ENCODE measurements at places on chromosomes 1 and 21.

- no peak for DNase-seq
These were observed 46.9 kb downstream of the USP48 start for GRCh38 chr1:21736011-21736410.

DNA sequence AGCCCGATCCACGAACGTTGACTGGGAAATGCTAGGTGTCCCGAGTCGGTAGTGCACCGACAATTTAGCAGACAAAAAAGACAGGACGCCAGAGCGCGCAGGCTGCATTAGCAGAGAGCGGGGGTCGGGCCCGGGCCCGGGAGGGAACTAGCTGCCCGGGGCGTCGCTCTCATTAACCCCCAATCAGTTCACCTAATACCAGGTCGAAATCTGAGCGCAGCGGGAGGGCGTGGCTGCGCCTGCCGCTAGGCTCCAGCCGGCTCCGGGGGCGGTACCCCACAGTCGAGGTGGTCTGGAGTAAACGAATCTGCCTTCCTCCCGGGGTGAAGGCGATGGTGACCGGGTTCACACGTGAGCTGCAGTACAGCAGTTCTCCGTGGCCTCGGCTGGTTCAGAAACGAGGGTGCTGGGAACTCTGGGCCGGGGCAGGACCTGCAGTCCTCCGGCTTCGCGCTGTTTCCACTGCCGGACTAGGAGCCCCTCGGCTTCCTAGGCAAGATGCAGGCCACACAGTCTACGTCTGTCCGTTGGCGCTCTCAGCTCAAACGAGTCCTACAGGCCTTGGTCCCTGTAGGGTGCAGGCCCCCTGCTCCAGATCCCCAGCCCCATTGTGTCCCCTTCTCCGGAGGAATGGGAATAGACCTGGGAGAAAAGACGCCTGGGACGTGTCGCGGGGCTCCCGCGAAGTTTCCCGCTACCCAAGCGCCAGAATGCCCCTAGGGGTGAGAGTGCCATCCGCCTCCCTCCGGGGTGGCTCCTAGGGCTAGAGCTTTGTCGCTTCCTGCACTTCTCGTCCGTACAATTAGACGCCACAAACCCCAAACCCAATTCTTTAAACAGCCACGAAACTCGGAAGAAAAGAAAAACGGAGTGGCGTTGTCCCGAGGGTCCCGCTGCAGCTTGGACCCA lies 2.0 kb downstream of the GFI1 start:
- DNase-seq, result no peak

GRCh38 chr1:94784190-94784515 lies 36.0 kb upstream of the SLC44A3 start:
- DNase-seq, result no peak

GRCh38 chr1:170369000-170369399 lies 163.0 kb upstream of the GORAB start:
- no peak for DNase-seq

- DNase-seq, result no peak
These were observed 135.4 kb downstream of the BACH1 start for GRCh38 chr21:29434081-29434480.

DNA sequence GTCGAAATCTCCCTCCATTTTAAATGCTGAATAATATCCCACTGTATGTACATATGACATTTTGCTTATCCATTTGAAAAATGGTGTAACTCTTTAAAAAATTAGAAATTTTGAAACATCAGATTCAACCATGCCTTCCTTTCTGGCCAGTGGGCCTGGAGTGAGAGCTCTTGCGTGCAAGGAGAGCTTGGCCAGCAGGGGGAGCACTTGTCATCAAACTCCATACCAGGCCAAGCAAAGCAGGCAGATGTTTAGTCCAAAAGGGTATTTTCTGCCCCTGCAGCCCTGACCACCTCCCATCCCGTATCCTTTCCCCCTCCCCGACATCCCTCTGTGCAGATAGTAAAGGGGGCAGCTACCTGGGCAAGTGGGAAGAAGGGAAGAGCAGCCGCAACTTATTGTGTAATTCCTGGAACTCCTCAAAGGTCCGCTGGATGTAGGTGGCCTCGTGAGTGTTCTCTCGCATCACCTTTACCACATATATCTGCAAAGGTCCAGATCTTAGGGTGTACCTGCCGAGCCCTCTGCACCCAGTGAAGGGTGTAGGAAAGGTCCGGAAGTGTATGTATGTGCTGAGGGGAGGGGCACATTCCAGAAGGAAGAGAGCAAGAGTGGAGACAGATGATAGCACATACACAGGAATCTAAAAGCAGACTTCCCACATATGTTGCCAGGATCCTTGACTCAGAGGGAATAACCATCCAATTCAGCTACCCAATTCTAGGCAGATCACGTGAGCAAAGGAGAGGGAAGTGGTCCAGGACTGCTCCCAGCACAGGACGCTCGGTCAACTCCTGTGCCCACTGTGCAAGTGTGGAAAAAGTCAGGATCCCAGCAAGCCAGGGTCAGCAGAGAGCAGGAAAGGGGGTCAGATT lies 19.9 kb upstream of the PPP1R15B start:
- DNase-seq, result peak; percentile 79

DNA sequence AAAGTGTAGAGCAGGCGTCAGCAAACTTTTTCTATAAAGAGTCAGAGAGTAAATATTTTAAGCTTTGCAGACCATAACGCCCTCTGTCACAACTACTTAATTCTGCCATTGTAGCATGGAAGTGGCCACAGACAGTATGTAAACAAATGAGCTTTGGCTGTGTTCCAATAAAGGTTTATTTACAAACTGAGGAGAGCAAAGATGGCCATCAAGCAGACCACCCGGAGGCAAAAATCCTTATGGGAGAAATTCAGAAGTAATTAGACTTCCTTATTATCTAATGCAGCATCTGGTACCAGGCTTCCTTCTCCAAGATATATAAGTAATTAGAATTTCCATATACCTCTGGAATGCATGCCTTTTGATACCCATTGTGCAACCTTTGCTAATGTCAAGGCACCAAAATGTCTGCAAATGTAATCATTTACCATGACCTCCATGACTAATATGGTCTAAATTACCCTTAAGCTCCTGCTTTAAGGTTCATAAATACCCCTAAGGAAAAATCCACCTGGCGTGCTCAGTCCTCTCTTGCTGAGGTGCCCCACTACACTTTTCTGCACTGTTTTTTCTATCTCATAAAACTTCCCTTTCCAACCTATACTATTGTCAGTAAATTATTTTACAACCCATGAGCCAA lies 377.8 kb downstream of the MATN1 start:
- no peak for DNase-seq

DNA sequence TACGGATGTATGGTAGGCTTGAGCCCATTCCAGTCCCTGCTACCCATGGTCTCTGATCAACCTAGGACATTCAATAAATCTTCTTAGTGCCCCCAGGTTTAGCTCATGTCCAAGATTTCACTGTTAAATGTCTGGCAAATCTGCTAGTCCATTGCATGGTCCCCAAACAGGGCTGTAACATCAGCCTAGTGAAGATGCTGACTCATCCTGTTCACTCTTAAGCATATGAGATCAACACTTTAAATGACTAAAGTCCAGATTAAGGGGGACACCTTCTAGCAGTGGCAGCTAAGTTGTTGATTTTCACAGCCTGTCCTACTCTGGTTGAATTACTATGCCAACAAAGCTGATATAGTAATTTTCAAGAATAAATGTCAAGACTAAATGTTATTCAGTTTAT lies 46.5 kb upstream of the NUF2 start:
- no peak for DNase-seq

DNA sequence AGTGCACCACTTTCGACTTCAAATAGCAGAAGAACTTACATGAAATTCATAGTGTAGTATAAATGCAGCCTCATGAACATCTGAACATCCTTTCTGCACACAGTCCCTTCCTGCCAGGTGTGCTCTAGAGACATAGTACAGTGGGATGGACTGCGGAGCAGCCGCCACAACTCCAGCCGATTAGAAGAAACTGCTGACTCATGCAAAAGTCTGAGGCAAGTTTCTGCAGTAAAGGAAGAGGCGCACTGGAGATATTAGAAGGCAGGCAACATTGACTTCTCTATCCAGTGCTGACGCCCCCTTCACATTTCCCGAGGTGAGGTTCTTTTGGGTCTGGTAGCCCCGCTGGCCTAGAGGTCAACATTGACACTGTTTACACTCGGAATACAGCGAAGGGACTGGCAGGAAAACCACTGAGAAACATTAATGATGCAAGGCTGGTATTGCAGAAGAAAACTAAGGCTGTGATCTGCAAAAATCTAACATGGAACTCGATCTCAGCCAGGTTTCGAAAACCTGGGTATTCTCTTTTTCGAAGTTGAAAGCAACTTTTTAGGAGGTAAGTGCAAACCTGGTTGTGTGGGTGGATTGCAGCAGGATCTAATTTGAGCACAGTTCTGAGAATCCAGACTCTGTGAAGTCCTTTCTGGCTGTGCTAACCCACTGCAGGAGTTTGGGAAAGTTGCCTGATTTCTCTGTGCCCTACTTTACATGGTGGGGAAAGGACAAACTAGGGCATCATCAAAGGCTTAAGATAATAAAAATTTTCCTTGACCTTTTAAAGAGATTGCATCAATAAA lies 90.7 kb downstream of the CDC7 start:
- DNase-seq, result no peak

DNA sequence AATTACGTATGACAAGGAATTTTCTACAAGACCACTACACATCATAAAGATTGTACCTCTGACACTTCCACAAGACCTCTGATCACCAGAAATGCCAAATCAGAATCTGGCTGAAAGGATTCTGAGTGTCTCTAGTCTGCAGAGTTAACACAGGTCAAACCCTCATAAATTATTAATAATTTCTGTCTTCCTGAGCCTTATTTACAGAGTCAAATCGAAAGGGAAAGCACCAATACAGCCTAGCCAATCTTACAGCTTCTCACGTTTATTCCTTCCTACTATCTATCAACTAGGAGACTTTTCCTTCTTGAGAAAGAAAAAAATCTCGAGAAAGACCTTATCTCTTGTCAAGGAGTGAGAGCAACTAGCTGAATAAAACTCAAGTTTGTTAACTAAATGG lies 2151.6 kb downstream of the MRPL39 start:
- DNase-seq, result no peak

- no peak for DNase-seq
These were observed 179.6 kb downstream of the RUNX1 start for GRCh38 chr21:34869545-34869944.

GRCh38 chr1:209890641-209891330 lies 47.2 kb upstream of the SYT14 start:
- DNase-seq, result no peak

DNA sequence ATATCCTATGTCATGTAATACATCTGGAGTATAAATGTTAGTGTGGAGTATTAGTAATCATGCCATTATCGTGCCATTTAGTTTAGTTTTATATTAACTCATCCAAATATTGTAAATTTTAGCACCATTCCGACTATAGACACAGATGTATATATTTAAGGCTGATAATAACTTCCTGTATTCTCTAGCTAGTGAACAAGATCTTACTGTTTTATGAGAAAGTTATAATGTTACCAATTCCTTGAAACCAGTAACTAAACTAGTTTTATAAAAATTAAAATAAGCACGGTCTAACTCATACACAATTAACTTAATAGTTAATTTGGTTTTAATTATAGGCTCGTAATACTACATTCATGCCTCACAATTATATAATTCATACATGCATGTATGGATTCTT lies 808.6 kb downstream of the USP25 start:
- DNase-seq, result no peak

DNA sequence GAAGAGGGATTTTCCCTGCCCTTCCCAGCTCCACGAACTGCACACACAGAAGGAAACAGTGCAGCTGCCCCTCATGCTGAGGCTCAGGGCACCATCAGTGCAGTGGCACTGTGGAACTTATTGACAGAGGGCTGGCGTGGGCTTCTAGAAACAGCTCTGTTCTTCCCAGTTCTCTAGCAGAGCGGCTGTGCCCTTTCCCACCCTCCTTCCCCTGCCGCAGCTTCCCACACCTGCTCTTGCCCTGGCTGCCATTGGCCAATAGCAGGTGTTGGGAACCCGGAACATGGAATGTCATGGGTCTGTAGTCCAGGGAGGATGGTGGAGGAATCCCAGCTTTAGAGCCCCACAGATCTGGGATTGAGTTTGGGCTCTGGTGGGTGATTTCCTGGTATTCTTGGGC lies 343.8 kb downstream of the RPS6KC1 start:
- DNase-seq, result no peak

GRCh38 chr1:27042670-27043069 lies 30.0 kb upstream of the TENT5B start:
- no peak for DNase-seq

DNA sequence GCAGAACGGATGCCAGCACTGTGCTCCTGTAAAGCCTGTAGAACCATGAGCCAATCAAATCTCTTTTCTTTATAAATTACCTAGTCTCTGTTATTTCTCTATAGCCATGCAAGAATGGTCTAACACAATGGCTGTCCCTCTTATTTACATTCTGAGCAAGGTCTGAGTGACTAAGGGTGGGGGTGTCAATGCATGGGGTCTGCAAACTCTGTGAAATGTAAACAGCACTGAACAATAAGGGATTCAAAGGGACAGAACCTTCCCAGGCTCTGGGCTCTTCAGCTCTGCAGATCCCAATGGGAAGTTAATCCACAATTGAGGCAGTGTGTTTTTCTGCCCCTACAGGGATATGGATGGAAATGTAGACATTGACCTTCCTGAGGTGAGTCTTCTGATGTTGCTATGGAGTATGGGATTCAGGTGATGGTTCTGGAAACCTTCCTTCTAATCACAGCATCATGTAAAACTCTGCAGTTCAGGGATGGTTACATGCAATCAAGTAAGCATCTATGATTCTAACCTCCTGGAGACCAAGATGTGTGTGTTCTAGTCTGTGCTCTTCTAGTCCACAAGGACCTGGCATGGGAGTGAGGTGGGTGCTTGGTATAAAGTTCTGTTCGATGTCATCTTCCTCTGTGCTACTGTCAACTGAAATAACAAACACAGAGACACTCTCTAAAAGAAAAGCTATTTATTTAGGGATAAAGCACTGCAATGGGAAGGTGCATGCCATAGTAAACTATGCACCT lies 38.6 kb downstream of the CAPN9 start:
- DNase-seq, result no peak

GRCh38 chr1:218674280-218674773 lies 329.2 kb downstream of the TGFB2 start:
- DNase-seq, result no peak

DNA sequence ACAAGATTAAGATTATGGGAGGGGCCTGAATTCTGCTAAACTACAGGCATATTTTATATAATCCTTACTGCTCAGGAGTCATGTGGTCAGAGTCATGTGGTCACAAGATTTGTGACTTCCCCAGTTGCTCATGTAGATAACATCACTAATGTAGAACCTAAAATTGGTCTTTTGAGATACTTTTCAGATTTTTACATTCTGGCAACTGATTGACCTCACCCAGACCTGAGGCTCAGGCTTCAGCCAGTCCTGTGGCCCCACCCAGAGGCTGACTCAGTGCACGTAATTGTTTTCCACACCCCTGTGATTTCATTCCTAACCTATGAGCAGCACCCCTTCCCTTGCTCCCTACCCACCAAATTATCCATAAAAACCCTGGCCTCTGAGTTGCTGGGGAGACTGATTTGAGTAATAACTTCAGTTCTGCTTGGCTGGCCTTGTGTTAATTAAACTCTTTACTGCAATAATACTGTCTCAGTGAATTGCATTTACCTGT lies 41.7 kb upstream of the ZNF326 start:
- DNase-seq, result no peak

GRCh38 chr1:43074244-43074643 lies 97.8 kb downstream of the EBNA1BP2 start:
- no peak for DNase-seq

GRCh38 chr1:231444059-231444458 lies 22.0 kb upstream of the EGLN1 start:
- no peak for DNase-seq

All from globus pallidus (tissue), 1 donor.